Kidney epithelial cell (primary cell): ENCODE measurements at places on chromosomes 12 and 14. TPM values are rescaled to one million over a fixed set of nuclear protein-coding genes. Genes with fewer than 3 reads are reported as not detected.

GRCh38 chr14:71403656-71404055 is 496.4 kb downstream of the PCNX1 start:
- no peak for DNase-seq

- no peak for DNase-seq
These were observed 7.6 kb upstream of the KERA start for GRCh38 chr12:91065396-91065795.

COL2A1 gene
- 1.7 and 3.8 TPM in 2 replicates for total RNA-seq

DNA sequence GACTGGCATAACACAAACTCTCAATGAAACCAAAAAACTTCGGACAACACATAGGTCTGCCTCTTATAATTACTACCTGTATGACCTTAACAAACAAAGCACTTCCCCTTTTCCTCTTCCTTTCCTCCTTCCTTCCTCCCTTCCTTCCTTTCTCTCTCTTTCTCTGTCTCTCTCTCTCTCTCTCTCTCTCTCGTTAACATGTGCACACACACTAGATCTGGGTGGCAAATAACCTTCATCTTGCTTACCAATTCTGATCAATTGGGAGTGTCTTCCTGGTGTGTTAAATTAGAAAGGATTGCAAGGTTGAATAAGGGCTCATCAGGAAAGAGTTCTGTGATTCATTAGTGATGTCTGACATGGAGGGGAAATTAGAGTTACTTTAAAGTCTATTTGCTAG is 307.8 kb upstream of the PRKD1 start:
- no peak for DNase-seq

DNA sequence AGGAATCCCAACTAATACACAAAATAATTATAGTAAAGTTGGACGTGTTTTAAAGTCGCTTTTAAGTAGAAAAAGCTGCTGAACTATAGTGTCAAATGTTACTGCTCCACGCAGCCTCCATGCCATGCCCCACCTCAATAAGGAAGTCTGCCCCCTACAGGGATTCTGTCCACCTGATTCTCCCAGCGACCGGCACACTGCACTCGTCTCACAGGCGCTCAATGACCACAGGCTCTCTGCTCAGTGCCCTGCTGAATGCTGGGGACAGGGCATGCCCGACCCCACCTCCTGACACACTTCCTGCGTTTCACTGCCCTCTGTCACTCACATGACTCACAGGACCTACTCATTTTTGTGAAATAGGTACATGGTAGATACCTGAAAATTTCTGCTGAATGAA is 48.9 kb downstream of the BDKRB1 start:
- DNase-seq, result no peak
